ENCODE measurements at places on chromosomes 12 and 14. TPM values are rescaled to one million over a fixed set of nuclear protein-coding genes. Genes with fewer than 3 reads are reported as not detected.

DNA sequence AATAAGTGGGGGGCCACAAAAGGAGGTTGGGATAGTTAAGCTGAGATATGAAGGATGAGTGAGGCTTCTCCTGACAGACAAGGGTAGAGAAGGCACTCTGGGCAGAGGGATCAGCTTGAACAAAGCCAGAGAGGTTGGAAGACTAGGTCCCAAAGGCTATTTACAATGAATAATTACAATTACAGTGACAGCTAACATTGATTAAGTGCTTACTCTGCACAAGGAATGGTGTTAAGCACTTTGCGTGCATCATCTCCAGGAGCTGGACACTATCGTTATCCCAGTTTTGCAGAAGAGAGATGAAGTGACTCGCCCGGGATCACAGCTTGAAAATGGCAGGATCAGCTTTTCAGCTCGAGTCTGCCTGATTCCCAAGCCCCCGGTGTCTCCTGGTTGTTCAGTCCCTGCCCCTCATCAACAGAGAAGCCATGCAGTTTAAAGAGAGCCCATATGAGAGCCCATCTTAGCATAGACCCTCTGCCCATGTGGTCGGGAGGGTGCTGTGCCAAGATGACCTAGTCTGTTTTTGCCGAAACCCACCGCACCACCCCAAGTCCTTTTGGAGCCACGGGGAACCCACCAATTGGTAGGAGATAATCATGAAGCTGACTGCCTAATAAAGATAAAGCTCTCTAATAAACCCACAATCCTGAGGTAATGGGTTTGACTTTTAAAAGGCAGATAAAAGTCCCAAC, 89.9 kb upstream of the HSPB8 start:
- no peak for DNase-seq

DNA sequence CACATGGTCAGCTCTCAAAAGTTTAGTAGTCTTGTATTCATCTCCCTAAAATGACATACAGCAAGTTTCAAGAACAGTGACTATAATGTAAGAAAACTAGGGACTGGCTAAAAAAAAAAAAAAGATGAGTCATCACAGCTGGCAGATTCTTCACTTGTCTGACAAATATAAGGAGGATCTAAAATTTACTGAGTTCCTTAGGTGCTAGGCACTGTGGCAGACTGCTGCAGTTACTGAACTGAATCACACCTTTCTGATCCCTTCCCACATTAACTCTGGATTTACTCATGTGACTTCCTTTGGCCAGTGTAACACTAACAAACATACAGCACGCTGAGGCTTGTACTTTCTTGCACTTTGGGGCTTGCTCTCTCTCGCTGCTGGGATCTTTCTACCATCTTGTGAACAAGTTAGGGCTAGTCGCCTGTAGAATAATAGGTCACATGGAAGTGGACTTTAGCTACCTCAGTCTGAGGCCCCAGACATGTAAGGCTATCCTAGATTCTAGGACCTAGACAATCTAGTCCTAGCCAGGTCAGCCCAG, 32.1 kb downstream of the BAZ1A start:
- no peak for DNase-seq

GRCh38 chr14:66272221-66272620, 213.9 kb upstream of the CCDC196 start:
- no peak for DNase-seq

GRCh38 chr14:93081876-93082570, 33.7 kb downstream of the ITPK1 start:
- no peak for DNase-seq

DNA sequence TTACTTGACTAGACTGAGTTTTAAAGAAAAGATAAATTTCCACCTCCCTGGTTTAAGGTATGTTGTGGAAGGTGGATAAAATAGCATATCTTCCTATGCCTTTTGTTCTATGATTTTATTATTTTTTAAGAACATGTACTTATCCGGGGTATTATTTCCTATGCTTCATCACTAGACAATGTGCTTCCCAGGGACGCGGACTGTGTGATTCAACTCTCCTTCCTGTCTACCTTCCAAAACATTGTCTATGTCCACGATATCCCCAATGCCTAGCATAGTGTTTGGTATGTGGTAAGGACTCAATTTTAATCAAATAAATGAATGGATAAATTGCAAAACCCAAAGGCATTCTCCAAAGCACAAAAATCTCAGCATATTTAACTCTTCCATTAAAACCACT, 8.3 kb upstream of the CCND2 start:
- DNase-seq, result no peak

DNA sequence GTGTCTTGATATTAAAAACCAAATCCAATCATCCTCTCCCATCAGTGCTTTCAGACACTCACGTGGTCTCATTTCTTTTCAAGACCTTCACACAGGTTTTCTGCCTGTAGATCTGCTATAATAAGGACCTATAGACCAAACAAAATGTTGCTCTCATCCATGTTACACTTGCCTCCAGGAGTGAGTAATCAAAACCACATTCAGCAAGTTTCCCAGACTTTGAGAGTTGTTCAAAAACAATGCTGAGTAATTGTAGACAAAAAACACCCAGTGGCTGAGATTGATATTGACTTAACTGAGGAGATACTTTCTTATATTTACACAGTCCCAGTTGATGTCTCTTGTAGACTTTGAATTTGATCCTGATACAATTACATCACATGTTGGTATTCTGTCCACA, 383.1 kb downstream of the TMEM132D start:
- no peak for DNase-seq

Gene VSX2
- total RNA-seq, result not detected

Gene SIX6
- not detected for total RNA-seq

Gene EXOC3L4
- total RNA-seq, result 0.41 TPM
